ENCODE measurements at places on chromosomes 7 and 10.

DNA sequence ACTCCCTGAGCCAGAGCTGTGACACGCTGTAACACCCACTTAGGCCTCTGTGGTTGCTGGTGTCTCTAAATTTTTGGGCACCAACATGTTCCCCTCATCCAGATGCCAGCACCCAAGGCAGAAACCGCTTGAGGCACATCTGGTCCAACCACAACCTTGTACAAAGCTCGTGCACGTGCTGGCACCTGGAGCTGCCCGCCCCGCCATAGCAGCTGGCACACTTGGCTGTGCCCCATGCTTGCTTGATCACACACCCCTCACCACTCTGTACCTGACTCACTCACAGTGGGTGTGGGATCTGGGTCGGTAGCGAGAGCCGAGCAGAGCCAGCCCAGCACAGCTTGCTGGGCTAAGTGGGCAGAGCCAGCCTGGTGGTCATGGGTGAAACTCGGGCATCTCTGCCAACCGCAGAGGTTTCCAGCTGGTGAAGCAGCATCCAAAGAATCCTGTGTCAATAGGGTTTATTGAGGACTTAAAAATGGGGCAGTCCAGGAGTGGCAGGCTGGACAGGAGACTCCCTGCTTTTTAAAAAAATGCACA, 1210.4 kb downstream of the TYW1 start:
- DNase-seq, result no peak

GRCh38 chr7:47836503-47837202, 111.6 kb downstream of the PKD1L1 start:
- DNase-seq, result no peak

GRCh38 chr10:122050311-122050710, 61.3 kb downstream of the TACC2 start:
- no peak for DNase-seq

DNA sequence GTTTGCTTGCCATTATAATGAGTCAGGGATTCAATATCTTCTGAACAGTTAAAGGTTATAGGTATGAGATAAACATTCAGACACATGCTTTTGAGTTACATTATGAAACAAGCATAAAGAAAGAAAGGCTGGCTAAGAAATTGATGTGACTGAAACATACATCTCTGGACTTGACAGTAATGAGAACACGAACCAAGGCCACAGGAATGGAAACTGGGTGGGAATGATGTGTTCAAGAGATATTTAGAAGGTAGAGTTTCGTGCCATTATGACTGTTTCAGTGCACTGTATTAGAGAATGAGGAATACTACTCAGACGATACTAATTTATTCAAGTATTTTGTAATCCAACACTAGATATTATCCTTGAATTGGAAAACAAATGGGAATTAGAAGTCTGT, 332.1 kb upstream of the MAGI2 start:
- no peak for DNase-seq

DNA sequence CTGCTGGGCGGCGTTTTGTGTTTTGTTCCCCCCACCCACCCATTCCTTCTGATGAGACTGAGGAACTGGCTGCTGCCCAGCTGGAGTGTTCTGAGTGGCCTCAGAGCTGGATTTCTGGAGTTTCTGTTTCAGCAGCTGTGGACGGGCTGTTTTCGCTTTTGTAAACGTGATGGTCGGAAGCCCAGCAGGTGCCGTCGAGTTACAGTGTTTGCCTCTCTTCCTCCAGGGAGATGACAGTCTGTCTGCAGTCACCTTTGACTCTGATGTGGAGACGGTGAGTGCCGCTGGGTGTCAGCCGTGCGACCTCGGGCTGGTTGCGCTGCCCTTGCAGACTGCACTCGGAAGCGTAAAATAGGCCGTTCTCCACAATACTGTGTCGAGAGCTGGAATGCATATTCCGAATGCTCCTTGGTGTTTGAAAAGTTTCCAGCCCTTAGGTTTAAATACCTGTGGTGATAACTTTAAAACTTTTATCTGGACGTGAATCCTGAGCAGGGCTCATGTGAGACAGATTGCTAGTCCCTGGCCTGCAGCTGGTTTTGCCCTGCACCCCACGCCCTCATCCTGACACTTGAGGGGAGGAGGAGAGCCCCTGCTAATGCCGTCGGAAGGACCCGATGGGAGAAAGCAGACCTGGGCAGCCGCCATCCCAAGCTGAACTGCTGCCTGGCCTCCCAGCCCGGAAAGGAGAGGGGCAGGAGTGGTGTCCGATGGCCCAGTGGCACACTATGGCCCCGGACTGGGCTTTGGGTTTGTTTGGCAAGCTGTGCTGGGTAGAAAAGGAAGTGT, 8.3 kb downstream of the IQCE start:
- DNase-seq, result no peak

- no peak for DNase-seq
Observed at GRCh38 chr7:21101541-21101940, 314.9 kb upstream of the SP8 start.

DNA sequence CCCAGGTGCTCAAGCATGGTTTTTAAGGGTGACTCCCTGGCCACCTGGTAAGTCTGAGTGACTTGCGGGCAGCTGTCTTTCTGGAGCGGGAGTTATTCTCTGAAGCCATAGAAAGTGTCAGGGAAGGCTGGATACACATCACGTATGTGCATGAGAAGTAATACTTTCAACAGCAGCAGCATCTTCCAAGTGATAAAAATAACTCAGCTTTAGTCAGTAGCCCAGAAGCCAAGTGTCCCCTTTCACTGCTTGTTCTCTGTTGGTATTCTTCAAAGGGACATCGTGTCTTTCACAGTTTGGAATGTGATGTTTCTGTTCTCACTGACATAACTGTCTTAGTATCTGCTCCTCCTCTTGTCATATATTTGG, 97.6 kb downstream of the KIAA1217 start:
- no peak for DNase-seq

- no peak for DNase-seq
Observed at GRCh38 chr7:106021151-106022067, 58.3 kb downstream of the CDHR3 start.

GRCh38 chr10:37701781-37702493, 155.5 kb downstream of the ZNF248 start:
- DNase-seq, result no peak

DNA sequence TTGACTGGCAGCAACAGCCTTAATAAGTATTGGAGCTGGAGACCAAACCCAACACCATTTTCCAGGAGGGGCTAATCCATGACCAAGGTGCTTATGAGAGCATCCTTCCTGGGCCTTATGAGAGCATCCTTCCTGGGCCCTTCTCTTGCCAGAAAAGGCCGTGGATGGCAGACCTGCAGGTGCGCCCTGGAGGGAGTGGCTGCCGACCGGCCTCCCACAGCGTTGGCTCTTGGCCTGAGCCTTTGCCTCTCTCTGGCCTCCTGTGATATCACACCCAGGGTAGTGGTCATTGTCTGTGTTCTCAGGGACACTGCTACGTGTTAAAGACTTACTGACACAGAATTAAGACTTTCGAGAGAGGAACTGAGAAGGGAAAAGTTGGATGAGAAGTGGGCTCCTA, 22.3 kb upstream of the NUDCD3 start:
- DNase-seq, result no peak

DNA sequence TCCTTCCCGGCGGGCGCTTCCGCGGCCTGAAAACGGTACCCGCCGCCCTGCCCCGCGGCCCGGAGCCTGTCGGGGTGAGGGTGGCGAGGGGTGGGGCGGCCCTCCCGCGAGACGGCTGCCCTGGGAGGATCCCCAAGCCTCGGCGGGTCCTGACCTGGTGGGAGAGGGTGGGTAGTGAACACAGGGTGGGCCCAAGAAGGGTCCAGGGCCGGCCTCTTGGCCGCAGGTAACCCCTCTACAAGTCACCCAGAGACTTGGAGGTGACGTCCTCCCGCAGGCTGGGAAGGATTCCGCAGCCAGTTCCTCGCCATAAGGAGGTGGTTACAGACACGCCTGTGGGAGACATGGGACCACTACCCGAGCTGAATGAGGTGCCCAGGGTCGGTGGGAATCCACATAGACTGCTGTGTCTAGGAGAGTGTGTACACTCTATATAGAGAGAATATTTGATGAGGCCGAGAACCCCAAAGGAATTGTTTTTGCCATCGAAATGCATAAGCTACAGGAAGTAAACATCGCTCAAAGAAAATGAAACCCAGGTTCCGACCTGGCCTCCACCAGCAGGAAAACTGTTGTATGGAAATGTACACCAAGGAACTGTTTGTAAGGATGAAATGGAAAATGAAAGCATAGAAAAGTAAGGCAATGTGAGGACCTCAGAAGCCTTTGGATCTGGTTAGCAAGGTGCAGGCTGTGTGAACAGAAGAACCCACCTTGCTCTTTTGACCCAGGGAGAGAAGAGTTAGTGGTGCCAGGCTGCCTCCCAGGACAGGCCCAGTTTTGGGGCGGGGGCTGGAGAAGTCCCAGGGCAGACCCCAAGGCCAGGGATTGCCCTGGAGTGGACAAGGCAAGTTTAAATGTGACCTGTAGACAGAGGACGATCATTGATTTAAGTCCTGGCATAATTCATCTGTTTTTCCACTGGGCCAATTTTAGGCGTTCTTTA, 659 bp downstream of the OPTN start:
- peak; percentile 16 for DNase-seq

DNA sequence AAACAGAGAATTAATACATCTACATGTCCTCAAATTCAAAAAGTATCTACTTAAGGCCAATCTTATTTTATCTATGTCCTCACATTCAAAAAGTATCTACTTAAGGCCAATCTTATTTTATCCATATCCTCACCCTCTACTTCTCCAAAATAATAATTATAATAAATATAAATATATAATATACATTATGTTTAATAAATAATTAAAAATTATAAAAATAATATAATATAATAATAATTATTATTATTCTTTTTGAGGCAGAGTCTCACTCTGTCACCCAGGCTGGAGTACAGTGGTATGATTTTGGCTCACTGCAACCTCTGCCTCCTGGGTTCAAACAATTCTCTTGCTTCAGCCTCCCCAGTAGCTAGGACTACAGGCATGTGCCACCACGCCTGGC, 784.9 kb downstream of the DNAJB9 start:
- DNase-seq, result no peak

GRCh38 chr7:65429642-65430343, 56.1 kb downstream of the ZNF92 start:
- DNase-seq, result no peak

DNA sequence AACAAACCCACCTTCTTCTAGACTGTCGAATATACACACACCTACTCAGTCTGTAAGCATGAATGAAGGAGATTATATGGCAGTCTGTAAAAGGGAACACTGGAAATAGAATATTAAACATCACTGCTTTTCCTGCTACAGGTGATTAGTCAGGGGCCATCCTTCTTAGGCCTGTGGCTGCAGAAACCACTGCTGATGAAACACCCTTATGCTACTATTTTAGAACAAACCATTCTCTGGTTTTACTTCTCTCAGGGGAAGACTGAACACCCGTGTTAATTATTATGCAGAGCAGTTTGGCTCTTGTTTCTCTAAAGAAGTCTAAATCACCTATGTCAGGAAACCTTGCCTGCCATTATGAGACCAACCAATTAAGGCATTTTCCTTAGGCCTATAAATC, 351.1 kb upstream of the KLF6 start:
- no peak for DNase-seq

DNA sequence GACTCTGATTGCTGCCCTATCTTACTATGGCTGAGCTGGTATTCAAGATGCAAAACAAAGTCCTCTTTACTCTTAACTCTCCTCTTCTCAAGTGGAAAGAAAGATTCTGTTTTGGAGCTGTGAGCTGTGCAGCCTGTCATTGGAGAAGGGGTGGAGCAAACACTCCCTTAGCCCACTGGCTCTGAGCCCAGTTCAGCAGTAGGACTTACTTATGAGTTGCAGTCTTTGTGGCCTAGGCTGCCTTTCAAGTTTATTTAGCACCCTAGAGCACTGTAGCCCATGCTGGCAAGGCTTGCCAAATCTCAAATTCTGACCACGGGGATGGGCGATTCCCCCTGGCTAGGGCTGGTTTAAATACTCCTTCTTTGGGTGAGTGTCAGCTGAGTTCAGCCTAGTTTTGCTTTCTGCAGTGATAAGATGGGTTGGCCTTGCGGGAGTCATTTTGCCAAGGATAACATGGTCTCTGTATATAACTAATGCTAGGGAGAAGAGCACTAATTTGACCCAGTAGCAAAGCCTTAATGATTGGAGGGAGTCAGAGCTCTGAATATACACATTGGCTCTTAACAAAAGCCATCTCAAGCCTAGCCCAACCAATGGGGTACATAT, 110.2 kb downstream of the MYO3A start:
- DNase-seq, result no peak

- DNase-seq, result no peak
Observed at GRCh38 chr10:32105782-32106382, 49.7 kb upstream of the KIF5B start.
